ENCODE measurements at places on chromosomes 3 and 15.

DNA sequence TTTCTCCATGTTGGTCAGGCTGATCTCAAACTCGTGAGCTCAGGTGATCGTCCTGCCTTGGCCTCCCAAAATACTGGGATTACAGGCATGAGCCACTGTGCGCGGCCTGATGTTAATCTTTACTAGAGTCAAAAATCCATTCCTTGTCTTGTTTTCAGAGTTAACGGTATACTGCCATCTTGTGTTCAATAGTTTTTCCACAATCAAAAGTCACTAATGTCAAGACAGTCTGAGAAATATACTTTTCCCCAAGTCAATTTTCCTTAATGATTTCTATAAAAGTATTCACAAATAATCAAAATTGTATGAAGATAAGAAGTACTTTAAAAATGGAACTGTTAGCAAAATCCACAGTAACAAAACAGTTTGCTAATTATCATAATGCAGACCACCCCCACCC, 8.5 kb downstream of the CRBN start:
- no peak for DNase-seq

DNA sequence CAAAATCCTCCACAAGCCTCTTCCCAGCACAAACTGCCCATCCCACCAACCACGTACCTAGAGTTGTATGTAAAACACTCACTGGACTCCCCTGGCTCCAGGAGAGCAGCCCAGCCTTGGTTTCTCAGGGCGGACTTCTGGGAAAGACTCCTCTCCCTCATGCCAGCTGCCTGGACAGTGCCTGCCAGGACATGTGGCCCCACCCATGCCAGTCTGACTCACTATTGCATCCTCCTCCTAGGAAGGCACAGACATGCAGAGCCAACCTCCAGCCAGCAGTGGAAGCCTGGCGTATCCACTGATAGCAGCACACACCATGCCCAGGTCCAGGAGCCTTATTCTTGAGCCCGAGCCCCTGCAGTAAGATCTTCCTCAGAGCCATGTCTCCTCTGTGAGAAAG, 8.6 kb downstream of the PKM start:
- DNase-seq: no peak

- DNase-seq: no peak
Observed at GRCh38 chr3:196208942-196209695, 2.1 kb downstream of the ZDHHC19 start.

- no peak for DNase-seq
Observed at GRCh38 chr15:22933641-22934061, 46.5 kb downstream of the CYFIP1 start.

GRCh38 chr3:65193531-65193930, 505.7 kb upstream of the ADAMTS9 start:
- no peak for DNase-seq
